Activated CD4-positive, alpha-beta T cell treated with anti-CD3 and anti-CD28 coated beads, Interleukin-2, amount 10 ng/mL, durations not matched to agents 7 days and 5 days (primary cell): ENCODE measurements at places on chromosomes 2 and 18. TPM values are rescaled to one million over a fixed set of nuclear protein-coding genes. Genes with fewer than 3 reads are reported as not detected.

The RTP5 gene
- not detected for total RNA-seq

The ANKRD30B gene
- total RNA-seq, result not detected

The RAPGEF4 gene
- 0.62 TPM for total RNA-seq

The KIAA2012 gene
- not detected for total RNA-seq

The EXOC6B gene
- 16.4 TPM for total RNA-seq

The NEU2 gene
- not detected for total RNA-seq

The SKA1 gene
- 44.1 TPM for total RNA-seq
